ENCODE measurements at places on chromosomes 13 and 19.

GRCh38 chr19:1279782-1280341 lies 4.5 kb downstream of the FAM174C start:
- peak; percentile 77 for DNase-seq

GRCh38 chr13:109012115-109012514 lies 382.7 kb downstream of the MYO16 start:
- DNase-seq: no peak

- DNase-seq: no peak
Measured at GRCh38 chr19:16435238-16435917, 36.4 kb downstream of the EPS15L1 start.

GRCh38 chr19:2246801-2247361 lies 2.2 kb upstream of the AMH start:
- DNase-seq: no peak

DNA sequence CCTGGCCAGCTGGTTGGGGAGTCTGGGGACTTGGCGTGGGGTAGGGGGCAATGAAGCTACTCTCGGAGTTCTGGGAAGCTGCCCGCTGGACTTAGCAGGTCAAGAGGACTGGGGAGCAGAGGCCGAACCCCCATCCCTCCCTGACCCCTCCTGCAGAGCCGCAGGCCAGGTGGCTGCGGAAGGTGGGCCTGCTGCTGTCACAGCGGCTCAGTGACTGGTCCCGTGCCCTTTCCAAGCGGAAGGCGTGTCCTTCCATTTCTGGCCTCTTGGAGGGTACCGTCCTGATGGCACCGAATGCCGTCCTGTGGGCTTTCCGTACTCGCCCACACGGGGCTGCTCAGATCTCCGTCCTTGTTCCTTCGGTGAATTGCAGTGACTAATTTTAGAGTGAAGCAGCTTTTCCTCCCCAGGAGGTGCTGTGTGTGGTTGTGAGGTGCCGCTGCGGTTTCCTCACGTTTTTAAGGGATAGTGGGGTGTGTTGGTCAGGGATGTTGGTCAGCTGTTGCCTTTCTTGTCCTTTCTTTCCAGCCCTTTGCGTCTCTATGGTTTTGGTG lies 20.8 kb downstream of the DOT1L start:
- DNase-seq: no peak

- no peak for DNase-seq
Measured at GRCh38 chr19:46124638-46125115, at the start of gene IGFL3. Gene IGFL3, minus strand, starts transcription at chr19:46124688. Its CDS starts 39 bp downstream, at chr19:46124649.

- no peak for DNase-seq
Measured at GRCh38 chr13:112510987-112511685, 76.8 kb downstream of the TUBGCP3 start.

DNA sequence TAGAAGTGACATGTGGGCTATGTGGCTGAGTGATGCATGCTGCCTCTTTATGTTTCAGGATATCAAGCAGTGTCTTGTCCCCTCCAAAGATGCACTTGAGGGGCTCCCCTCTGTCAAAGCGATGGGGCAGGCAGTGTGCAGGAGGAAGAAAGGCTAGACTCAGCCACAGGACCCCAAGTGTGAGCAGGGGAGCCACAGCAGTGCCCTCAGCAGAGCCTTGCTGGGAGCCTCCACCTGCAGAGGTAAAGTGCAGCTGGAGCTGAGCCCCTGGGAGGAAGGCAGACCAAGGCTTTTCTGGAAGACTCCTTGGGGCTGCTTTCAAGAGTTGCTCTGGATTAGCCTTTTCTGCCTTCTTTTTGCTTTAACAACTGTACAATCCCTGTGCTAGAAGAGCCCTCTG lies 247.3 kb downstream of the DLEU7 start:
- no peak for DNase-seq

DNA sequence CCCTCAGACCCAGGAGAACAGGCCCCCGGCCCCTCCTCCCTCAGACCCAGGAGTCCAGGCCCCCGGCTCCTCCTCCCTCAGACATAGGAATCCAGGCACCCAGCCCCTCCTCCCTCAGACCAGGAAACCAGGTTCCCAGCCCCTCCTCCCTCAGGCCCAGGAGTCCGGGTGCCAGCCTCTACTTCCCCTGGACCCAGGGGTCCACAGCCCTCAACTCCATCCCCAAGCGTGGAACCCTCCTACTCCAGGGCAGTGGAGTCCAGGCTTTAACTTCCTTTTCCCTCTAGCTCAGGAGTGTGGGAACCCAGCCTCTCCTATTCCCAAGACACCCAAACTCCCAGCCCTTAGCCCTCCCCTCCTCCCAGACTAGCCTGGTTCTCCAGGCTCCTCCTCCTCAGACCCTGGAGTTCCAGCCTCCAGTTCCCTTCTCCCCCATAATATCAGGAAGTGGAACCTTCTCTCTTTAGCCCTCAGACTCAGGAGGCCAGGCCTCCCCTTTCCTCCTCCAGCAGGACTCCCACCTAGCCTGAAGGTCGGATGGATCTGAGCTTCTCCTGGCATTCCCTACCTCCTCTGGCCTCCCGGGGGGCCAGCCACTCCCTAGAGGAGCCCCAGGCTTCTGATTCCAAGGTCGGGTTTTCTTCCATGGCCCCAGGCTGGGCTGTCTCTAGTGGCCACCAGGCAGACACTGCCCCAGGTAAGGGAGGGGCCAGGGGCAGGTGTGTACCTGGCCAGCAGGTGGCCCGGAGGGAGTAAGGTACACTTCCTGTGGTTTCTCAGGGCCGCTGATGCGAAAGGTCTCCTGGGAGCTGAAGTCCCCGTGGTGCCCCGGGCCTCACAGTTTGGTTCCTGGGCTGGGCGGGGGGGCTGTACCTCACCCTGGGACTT lies at the start of gene TMC4:
TMC4 (minus strand) TSS at position 690 of the 888 bp plus-strand sequence; CDS start at position 647, 43 bp downstream.
- DNase-seq: no peak

- no peak for DNase-seq
Measured at GRCh38 chr13:113825841-113826240, 38.0 kb downstream of the GAS6 start.

- DNase-seq: no peak
Measured at GRCh38 chr19:41352279-41352608, 1.5 kb downstream of the TGFB1 start.

GRCh38 chr19:2683430-2684003 lies 19.0 kb downstream of the GNG7 start:
- DNase-seq: no peak

DNA sequence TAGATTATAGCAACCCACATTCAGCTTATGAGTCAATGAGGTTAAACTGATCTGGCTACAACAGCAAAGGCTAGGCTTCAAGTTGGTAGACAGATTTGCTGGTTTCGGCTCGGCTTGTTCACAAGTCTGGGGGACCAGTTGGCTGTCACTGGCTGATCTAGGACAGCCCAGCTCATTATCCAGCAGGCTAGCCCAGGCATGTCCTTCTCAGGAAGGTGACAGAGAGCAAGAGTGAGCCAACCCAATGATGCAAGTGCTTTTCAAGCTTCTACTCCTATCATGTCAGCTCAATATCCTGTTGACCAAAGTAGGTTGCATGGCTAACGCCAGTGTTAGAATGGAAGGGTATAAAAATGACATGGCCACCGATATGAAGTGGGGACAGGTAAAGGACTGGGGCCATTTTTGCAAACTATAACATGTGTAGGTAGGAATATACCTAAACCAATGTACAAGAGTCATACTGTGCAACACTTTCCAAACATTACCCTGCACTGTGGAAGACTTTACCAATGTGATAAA lies 220.9 kb upstream of the SOX21 start:
- DNase-seq: no peak

DNA sequence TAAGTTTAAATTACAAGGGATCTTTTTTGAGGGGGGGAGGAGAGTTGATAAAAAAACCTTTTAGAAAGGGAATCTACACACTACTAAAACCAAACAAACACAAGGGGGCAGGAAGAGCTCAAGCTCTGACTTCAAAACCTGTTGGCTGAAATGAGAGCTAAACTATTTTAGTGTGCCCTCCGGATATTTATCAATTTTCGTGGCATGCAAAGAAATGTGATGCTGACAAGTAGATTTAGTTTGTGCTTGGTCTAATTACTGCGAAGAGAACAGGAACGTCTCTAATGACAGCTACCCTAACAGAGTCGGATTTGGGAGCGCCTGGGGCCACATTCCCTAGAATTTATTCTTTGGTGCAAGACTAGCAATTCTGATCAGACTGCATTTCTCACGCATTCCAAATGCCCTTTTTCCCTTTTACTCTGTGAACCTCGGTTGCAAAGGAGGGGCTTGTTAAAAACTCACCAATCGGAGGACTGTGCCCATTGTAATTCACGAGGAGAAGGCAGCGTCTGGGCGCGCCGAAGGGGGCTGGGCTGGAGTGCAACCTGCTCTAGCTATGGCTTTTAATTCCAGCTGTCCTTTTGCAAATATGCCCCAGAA lies 802 bp upstream of the FREM2 start:
- DNase-seq: no peak

DNA sequence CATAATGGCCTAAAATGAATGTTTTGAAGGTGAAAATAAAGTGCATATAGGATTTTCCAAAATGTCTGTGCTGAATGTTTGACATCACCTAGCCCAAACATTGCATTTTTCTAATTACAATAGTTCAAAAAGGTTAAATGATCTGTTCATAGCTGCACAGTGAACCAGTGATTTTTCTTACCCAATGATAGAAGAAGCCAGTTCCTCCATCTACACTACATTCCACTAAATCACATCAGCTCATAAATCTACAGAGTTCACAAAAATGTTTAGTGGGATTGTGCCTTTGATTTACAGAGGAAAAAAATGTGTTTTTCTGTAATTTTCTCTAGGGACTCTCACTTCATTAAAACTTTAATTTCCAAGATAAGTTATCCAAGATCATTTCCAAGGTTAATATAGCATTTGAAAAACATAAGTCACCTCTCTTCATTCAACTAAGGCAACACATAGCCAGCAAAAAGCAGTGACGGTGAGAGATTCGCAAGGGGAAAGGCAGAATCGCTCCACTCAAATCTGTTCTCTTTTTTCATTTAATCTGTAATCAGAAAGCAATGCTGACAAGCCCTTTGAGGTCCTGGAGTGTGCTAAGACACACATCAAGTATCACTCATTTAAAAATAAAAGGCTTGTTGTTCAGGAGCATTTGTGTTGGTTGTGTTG lies 194.0 kb downstream of the FGF14 start:
- no peak for DNase-seq

DNA sequence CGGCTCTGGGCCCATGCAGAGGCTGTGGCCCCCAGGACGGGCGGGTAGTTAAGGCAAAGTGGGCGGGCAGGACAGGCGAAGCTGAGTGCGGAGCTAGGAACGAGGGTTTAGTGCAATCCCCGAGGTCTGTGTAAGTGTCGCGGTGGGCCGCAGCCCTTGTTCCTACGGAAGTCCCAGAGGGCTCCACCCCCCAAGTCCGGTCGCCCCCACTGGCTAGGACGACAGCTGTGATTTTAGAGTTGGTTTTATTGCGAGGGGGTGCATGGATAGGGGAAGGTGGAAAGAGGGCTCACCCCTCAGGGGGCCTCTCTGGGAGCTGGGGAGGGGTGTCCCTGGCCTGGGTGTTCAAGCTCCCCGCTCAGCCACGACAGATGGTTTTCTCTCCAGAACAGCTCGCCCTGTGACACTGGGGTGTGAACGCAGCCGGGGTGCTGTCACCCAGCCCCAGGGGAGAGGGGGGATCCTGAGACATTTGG lies 21.7 kb downstream of the ZBTB7A start:
- no peak for DNase-seq

- DNase-seq: no peak
Measured at GRCh38 chr19:547117-547516, 3.3 kb downstream of the GZMM start.

- peak; percentile 92 for DNase-seq
Measured at GRCh38 chr13:98484289-98485219, 92.4 kb downstream of the STK24 start.

Data from CD4-positive, alpha-beta T cell treated with Interleukin-4 for 4 hours (primary cell).